ENCODE measurements at places on chromosomes 12 and 14. TPM values are rescaled to one million over a fixed set of nuclear protein-coding genes. Genes with fewer than 3 reads are reported as not detected.

DNA sequence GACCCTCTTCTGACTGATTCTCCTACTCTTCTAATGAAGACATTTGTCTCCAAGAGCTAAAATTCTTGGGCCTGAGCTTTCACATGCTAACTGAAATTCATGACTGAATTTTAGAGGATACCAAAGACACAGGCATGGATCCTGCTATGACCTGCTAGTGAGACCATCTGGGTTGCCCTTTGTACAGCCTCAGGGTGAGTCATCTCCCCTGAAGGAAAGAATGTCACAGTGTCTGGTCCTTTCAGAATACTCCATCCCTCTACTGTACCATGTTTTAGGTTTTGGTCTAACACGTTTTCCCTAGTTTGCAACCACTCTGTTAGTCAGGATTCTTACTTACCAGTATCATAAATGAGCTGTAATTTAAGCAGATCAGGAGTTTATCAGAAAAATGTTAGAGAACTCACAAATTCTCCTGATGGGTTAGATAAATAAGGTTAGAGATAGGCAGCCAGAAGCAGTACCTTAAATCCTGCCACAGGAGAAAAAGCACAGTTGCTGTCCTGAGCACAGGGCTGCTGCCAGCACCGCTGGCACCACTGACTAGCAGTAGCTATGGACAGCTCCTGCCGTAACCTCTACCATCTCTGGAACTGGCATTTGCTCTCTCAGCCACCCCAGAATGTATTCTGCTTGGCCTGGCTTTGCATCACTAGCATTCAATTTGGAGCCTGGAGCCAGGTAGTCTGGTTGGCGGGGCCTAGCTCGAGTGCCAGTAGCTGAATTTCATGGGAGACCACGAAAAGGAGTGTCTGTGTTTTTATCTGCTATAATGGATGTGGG is 127.6 kb downstream of the ANO6 start:
- no peaks in the 10 kb centered on the region for H3K27me3 ChIP-seq
- no peak overlapping the region for H3K4me3 ChIP-seq
- no peak overlapping the region for H3K27ac ChIP-seq
- no peak for DNase-seq
- H3K36me3 ChIP-seq: peaks cover 8% of the 10 kb centered on the region

DNA sequence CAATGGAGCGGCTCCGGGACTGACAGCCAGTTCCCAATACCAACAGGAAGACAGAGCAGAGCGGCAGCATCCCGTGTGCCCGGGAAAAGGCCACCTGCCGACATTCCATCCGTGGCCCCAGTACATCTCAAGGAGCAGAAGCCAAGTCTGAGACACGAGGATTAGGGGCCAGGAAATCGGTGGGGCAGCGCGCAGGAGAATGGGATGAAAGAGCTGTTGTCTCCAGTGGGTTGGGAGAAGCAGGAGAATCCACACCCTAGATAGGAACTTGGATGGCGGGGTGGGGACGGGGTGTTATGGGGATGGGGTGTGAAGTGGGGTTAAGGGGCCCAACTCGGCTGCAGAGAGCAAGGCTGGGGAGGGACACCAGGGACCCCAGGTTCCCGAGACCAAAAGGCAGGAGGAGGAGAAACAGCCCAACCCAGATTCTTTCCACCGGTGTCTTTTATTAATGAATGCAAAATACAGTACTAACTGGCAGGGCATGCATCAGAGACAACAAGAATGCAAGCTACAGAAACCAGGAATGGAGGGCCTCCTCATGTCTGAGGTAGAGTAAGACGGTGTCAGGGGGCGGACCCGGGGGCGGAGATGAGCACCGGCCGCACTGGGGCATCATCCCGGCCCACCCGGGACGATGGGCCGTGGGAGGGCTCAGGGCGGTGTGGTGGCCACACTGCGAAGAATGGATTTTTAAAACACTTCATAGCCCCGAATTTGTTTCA is 50.3 kb downstream of the BEGAIN start:
- peak; percentile 49 for DNase-seq
- no peak overlapping the region for H3K4me3 ChIP-seq
- H3K27ac ChIP-seq: no peak overlapping the region
- no peaks in the 10 kb centered on the region for H3K36me3 ChIP-seq

GRCh38 chr12:124273630-124274029 is 21.3 kb upstream of the RFLNA start:
- no peak overlapping the region for H3K27ac ChIP-seq
- H3K27me3 ChIP-seq: no peaks in the 10 kb centered on the region
- no peaks in the 10 kb centered on the region for H3K36me3 ChIP-seq
- no peaks in the 10 kb centered on the region for H3K4me1 ChIP-seq

GRCh38 chr14:42045383-42045782 is 438.7 kb downstream of the LRFN5 start:
- H3K4me1 ChIP-seq: no peaks in the 10 kb centered on the region
- H3K36me3 ChIP-seq: no peaks in the 10 kb centered on the region
- H3K27ac ChIP-seq: no peak overlapping the region
- H3K4me3 ChIP-seq: no peak overlapping the region

DNA sequence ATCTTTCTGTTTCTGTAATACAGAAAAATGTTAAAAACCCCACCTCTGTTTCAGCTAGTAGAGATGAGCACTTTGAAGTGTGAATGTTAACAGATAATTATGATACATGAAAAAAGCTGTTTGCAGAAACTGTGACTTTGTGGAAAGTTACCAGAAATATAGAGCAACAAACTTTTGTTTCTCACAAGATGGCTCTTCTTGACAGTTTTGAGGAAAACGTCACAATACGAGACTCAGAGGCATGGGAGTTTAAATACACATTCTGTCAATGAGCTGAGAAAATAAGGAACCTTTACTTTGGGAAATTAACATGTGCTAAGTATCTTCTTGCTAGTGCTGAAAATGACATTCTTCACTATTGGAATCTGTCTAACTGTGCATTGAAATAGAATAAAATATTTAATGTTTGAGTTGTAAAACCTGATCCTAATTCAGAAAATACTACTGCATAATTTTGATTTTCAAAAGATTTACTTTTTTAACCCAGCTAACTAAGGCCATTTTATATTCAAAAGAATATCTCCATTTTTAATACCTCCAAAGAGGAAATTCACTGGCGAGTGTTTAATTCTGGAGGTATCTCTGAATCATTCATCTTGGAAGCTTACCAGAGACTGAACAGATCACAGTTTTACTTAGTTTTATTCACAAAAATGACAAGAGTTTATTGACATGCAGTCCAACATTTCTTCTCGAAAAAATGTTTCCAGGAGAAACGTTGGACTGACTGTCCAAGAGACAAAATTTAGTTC is 308.9 kb upstream of the LRFN5 start:
- no peaks in the 10 kb centered on the region for H3K36me3 ChIP-seq
- H3K27me3 ChIP-seq: peaks cover 3% of the 10 kb centered on the region
- no peaks in the 10 kb centered on the region for H3K4me1 ChIP-seq
- H3K27ac ChIP-seq: no peak overlapping the region
- DNase-seq: no peak
- H3K4me3 ChIP-seq: no peak overlapping the region

DNA sequence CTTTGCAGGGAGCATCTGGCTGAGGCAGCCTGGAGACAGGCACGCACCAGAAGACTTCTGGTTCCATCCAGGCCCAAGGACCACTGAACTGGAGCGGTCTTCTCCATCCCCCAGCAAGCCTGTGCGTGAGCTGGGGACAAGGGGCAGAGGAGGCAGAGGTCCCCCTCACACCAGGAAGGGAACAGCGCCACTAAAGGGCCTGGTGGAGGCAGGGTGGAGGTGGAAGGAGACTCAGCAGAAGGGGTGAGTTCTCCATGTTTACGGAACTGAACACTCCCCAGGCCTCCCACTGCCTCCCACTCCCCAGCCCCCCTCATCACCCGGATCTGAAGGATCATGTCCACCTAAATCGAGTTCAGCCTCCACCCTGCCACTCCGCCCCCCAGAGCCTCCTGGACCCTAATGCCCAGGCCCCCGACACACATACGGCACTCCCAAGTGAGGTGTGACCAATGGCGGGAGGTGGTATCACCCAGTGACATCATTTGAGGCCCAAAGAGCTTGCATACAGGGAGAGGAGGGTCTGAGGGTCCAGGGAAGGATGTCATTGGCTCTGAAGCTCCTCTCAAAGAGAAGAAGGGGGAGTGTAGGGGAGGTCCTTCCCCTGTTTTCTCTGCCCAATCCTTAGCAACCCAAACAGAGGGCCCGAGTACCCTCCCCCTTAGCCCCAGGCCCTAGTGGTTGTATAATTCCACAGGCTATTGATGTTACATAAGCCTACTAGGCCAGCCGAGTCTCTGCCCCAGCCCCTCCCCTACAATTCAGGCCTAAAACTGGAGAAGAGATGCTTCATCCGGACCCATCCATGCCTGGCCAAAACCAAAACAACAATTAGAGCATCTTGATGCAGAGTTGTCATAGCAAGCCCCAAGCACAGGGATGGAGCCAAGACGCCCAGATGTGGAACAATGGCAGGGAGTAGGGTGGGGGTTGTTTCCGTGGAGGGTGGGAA is 1.0 kb downstream of the FAIM2 start:
- no peak overlapping the region for H3K4me3 ChIP-seq
- no peaks in the 10 kb centered on the region for H3K4me1 ChIP-seq
- DNase-seq: no peak
- H3K27ac ChIP-seq: no peak overlapping the region

GRCh38 chr14:44812672-44813071 is 149.1 kb downstream of the KLHL28 start:
- no peak for DNase-seq
- H3K36me3 ChIP-seq: no peaks in the 10 kb centered on the region
- H3K4me3 ChIP-seq: no peak overlapping the region
- H3K27me3 ChIP-seq: no peaks in the 10 kb centered on the region
- H3K27ac ChIP-seq: no peak overlapping the region

Gene MGST1
- total RNA-seq: 61.4 TPM

Gene ASCL1
- total RNA-seq: 0.21 TPM

Gene MLEC
- 124 TPM for total RNA-seq

Gene LRRC43
- 0.46 TPM for total RNA-seq

Data from pancreas (tissue), 10 donors.